Posterior cingulate gyrus (tissue), 11 donors: ENCODE measurements at places on chromosomes 7 and 10.

DNA sequence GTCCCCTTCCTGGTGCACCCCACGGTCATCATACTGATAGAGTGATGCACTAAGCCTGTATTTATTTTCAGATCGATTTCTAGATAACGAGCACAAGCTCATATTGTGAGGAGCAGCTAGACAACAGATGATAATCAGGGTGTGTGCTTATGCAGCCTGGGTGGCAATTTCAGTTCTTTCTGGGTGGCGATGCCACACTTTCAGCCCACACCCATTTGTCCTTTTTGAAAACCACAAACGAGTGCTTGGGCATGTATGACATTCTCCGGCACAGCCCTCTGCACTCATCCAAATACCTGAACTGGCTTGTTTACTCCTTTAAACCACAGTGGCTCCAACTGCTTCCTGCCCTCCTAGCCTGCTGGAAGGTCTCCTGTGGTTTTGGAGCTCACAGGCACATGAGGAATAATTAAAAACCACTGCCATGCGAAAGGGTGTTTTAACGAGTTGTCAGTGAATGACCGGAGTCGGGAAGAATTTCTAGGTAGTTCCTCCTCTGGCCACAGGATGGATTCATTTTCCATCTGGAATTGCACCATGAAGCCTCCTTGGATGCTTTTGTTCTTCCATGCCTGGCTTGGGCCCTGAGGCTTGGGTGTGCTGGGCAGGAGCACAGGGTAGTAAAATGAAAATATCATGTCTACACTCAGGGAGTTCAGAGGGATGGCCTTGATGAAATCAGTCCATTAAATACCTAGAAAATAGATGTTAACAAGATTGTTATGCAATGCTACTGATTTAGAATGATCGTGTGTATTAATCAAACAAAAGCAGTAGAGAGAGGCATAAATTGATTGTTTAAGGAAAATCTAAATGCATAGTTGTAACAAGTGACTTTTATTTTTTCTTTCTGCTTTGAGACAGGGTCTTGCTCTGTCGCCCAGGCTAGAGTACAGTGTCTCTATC, 52.4 kb upstream of the ITGB1 start:
- no peak for DNase-seq

- DNase-seq: no peak
Observed at GRCh38 chr10:110007161-110007700, 553 bp upstream of the ADD3 start.

- no peak for DNase-seq
Observed at GRCh38 chr7:81500631-81501030, 269.2 kb downstream of the HGF start.

DNA sequence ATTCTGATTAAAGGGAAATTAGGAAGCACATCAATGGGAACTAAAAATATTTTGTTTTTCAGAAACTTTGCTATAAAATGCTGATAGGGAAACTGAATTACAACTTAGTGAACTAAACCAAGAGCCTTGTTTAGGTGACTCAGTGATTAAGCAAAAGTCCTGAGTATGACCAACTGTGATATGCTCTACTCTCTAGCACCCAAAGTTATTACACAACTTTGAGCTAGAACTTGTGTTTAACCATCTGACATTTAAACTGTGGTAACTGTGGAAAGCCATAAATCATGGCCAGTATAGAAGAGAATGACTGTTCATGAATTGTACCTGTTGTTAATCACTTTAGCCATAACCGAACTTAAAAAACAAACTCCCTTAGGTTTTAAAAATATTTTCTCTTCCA, 127.4 kb downstream of the ZNF365 start:
- DNase-seq: no peak

- DNase-seq: no peak
Observed at GRCh38 chr10:18607503-18608378, 43.6 kb downstream of the NSUN6 start.

DNA sequence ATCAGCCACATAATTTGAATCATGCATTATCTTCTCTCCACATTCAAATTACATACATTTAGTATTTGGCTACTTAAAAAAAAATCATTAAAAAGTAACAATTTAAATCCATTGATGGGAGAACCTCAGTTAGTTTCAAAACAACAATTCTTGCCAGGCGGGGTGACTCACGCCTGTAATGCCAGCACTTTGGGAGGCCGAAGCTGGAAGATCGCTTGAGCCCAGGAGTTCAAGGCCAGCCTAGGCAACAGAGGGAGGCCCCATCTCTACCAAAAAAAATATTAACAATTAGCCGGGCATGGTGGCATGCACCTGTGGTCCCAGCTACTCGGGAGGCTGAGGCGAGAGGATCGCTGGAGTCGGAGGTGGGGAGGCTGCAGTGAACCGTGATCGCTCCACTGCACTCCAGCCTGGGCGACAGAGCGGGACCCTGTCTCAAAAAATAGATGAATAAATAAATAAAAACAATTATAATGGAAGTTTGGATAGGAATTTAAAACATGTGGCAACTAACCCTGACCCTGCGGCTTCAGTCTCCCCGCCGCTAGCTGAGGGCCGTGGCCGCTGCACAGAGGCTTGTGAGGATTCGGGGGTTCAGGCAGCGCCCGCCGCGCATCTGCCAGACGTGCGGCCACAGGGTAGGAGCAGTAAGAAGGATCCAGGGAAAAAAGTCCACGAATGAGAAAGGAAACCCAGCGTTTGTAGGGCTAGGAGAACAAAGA, 1.1 kb upstream of the CSGALNACT2 start:
- DNase-seq: no peak

GRCh38 chr10:6514180-6514579, 65.9 kb downstream of the PRKCQ start:
- DNase-seq: no peak

GRCh38 chr7:149727899-149728476, 45.4 kb downstream of the ZNF467 start:
- peak; percentile 50 for DNase-seq

GRCh38 chr7:22433710-22434460, 66.1 kb downstream of the STEAP1B start:
- DNase-seq: no peak

DNA sequence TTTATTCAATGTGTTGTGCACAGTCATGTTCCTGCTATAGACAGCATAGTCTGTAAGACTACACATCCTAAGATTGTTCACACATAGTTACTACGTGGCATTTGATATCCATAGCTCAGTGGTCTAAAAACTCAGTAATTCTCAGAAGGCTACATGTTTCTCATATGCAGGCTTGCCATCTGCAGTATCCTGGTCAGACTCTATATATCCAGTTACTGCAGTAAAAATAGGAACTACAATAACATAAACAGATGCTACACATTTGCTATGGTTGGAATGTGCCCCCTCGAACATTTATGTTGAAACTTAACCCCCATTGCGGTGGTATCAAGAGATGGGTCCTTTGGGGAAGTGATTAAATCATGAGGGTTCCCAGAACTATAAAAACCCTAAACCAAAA, 1377.8 kb upstream of the LRRTM3 start:
- no peak for DNase-seq

DNA sequence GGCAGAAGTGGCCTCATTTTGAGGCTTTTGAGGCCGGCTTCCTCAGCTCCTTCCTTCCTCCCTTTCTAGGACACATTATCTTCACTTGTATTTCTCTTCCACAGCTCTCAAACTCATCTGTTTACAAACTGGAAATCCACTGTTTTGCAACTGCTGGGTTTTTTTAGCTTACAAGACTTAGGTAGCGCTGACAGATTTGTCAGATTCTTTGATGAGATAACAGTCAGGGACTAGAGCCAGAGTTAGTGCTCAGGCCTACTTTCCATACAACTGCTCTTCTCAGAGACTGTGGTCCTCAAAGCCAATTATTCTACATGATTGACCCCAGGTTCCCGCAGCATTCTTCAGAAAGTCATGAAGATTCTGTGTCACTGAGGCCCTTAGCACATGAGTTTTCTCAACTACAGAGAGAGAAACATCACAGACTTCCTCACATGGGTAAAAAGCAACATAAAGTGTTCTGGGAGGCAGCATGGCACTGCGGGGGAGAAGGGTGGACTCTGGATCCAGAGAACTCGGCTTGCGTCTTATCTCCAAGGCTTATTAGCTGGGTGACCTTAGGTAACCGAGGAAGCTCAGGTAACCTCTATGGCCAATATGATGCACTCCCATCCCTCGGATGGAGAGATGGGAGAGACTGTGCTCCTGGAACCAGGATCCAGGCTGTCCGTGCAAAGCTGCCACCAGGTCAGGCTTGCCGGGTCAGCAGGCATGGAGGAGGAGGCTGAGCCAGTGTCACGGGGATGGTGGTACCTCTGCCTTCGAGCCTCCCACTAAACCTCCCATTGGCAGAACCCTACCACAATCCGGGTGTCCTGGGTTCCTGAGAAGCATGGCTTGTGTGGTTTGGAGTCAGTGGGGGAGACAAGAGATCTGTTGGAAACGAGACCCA, 10.5 kb downstream of the DDC start:
- no peak for DNase-seq
